KG1 (cell line): ENCODE measurements at places on chromosomes 5 and 9.
A peak's percentile ranks its signal among the peaks of the same experiment; 100 is the strongest.

GRCh38 chr5:63451188-63451587 lies 511.1 kb downstream of the HTR1A start:
- no peak for DNase-seq

- no peak for DNase-seq
Measured at GRCh38 chr5:31982621-31983020, 191.5 kb downstream of the GOLPH3 start.

DNA sequence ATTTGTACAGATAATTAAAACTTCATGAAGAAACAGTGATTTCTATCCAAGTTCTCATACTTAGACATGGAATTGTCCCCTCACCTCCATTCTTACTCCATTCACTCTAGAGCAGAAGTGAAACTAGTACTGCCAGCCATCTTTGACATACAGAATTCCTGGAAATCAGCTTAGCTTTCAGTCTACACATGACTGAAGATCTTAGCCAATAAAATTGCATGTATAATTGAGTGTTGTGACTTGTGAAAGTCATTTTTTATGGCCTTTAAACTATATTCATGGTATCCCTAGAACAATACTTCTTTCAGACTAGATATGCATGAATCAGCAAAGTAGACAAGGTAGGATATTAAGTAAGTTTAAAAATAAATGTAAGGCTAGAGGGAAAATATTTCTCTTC lies 705.2 kb upstream of the ZNF608 start:
- DNase-seq, result no peak

DNA sequence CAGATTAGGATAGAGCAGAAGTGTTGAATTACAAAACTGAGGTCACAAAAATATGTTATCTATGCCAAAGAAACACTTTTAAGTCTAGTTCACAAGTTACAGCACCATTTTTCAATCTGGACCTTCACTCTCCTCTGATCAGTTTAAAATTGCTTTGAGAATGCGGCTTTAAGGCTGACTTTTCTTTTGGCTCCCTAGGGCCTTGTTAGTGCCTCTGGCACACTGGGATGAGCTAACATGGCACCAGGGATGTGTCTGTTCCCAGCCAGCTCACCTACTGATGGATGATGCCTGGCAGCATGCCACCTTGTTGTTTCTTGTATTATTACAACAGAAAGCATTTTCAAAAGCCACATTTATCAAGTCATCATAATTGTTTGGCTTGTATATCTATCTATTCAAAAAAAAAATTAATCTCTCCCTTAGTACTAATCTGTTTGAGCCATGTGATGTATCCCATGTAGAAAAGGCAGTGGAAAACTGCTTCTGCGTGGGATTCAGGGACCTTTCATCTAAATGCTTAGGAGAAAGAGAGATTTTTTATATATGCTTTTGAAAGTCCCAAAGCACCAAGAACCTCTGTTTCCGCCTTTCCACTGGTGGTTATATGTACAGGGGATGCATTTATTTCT lies 46.6 kb downstream of the ADAMTSL1 start:
- no peak for DNase-seq

- peak; percentile 18 for DNase-seq
Measured at GRCh38 chr9:71285191-71285656, 163.8 kb upstream of the TRPM3 start.

- DNase-seq, result no peak
Measured at GRCh38 chr9:133449760-133450159, 10.0 kb upstream of the CACFD1 start.

DNA sequence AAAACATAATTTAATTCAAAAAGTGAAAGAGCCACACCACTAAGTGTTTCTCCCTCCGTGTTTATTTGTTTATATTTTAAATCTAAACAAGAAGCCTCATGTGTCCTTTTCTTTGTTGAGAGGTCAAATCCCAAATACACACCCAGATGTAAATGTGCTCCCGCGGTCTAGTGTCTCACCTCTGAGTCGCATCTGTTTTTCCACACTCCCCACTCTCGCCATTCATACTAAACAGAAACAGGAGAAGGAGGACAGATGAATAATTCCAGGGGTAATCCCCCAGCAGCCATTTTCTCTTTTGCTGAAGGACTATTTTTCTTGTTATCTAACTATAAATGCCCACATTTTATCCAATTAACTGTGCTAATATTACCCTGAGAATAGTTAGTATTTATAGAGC lies 361.6 kb upstream of the RIOK2 start:
- no peak for DNase-seq

- DNase-seq, result no peak
Measured at GRCh38 chr5:169424279-169424655, 123.3 kb upstream of the SLIT3 start.

GRCh38 chr9:97039514-97039860 lies 545 bp upstream of the CTSV start:
- no peak for DNase-seq

DNA sequence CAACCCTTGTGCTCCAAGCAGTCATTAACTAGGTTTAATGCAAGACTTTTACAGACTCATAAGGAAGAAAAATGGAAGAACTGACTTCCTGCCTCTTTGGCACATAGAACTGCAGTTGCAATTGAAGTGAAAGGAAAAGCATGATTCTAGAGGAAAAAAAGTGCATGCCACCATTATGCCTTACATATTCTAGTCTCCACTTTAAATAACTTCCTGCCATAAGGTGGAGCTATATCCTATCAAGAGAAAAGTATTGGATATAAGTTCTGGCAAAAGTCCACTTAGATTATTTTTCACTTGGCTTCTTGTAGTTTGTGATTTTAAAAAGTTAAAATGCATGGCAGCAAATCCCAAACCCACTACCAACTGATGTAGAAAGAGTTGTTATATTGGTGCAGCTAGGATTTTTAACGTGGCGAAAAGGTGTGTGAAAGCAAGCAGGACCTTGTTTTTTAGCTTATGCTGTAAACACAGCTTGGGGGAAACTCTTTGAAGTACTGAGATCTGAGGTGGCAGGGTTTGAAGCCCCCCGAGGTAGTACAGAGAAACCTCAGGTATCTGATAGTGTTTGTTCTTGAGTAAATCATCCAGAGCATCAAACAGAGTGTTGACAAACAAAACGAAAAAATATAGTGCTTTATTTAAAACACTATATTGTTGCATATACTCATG lies 117.9 kb downstream of the ANXA1 start:
- DNase-seq, result no peak

- no peak for DNase-seq
Measured at GRCh38 chr5:131545845-131546244, 89.2 kb downstream of the RAPGEF6 start.

- no peak for DNase-seq
Measured at GRCh38 chr5:124642151-124642550, 104.3 kb downstream of the ZNF608 start.

- no peak for DNase-seq
Measured at GRCh38 chr5:79256563-79256962, 20.6 kb downstream of the JMY start.

DNA sequence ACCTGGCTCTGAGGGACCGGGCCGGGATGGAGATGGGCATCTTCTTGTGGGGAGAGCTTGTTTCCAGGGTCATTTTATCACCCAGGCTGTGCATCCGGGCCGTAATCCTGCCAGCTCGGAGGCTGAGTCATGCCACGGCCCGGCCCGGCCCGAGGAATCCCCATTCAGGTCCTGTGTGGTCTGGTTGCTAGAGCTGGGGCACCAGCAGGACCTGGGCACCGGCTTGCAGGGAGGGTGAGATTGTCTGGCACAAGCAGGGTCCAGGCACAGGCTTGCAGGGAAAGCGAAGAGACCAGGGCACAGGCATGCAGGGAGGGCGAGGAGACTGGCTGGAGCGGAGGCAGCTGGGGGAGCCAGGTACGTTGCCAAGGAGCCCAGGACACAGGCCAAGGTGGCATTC lies 106.8 kb downstream of the RXRA start:
- no peak for DNase-seq

DNA sequence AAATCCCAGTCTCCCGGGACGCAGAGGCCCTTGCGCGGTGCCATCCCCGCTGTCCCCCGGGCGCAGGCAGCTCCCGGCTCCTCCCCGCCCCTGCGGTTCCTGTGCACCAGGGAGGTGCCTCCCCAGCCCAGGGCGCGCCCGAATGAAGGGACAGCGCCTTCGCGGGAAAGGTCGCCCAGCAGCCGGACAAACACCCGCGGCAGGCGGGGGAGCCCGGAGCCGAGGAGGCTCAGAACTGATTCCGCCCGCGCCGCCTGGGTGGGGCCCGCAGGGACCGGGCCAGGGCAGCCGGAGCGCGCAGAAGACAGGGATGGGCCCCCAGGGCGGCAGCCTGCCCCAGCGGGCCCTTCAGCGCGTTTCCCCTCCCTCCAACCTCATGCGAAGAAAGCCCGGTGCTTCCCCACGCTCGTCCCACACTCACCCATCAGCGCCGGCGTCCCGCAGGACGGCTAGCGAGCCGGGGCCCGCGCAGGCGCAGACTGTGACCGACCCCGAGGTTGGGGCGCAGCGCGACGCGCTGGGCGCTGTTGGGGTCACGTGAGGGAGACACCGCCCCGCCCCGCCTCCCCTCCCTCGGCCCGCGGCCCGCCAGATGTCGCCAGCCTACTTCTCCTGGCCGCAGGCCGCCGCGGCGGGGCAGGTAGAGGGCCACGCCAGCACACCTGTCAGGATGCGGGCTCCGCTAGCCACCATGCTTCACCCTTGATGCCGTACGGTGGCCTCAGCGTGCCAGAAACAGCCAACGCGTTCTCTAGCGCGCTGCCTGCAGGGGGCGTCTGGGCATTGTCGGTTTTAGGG lies at the start of gene SLC25A51:
Gene SLC25A51 (minus strand): TSS at position 481 of the 798 bp plus-strand sequence. CDS start 15,577 bp downstream, outside the sequence.
- DNase-seq, result peak; percentile 99

- no peak for DNase-seq
Measured at GRCh38 chr5:177294632-177295031, 8.9 kb downstream of the RAB24 start.

DNA sequence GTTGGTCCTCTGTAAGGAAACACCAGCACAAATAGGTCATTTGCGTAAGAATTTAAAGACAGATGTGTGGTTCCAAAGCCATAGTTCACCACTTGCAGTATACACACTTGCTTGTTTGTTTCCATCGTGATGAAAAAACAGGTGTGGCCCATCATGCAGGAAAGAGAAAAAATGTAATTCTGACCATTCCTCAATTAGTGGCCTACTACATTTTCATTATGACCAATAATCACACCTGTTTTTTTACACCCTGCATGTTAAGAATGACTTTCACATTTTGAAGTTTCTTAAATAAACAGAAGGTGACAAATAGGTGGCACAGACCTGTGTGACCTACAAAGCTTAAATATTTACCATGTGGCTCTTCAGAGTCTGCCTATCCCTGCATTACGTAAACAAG lies 2.2 kb upstream of the ICE1 start:
- DNase-seq, result no peak

DNA sequence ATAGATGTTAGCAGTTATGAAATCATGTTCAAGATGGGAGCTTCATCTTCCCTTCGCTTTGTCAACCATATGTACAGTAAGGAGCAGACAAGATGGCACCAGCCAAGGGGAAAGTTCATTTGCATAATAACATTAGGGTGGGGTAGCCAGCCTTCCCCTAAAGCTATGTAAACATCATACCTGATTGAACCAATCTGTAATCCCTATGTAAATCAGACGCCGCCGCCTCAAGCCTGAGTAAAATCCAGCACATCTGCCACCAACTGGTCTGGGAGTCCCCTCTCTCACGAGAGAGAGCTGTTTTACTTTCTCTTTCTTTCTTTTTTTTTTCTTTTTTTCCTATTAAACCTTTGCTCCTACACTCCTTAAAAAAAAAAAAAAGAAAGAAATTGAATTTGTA lies 30.8 kb upstream of the REEP2 start:
- no peak for DNase-seq

DNA sequence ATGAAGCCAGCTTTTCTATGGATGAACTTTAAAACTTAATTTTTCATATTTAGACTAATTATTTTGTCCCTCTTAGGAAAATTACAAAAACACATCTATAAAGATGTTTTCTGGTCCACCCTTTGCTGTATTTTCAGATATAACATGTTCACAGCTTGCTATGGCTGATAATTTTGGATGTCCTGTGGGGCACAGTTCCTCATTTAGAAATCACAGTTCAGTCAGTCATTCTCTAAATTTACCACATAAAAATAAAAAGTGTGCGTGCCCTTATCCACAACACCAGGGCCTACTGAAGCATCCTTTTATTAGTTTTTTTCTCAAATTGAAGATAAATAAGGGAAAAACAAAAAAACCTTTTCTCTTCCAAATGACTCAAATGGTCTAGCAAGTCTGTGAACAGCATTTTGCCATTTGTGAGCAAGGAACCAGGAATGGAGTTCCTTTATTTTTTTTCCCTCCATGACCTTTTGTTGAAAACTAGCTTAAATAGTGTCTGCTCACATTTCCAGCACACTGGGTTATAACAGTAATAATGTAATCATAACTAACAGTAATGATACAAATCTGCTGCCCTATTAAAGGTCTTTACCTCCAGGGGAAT lies 87.1 kb downstream of the CEMIP2 start:
- no peak for DNase-seq

DNA sequence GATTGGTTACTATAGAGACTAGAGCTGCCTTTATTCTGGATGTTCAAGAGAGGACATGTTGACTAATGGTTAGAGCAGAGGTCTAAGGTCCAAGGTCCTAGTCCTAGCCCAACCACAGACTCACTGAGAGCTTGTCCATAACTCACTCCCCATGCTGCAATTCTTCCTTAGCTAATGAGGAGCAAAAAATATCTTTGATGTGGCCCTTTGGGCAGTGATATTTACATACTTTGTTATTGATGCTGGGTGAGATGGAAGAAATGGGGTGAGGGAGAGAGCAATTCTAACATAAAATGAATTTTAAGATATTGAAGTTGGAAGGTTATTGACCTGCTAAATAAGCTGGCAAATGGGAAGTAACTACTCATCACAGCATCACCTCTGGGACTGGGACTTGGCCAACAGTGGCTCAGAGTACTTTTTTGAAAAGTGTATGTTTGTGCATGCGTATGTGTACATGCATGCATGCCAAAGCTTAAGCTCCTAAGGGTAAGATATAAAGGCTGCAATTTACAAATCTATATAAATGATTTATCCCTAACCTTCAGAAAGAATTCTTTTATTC lies 58.0 kb upstream of the ANKRD55 start:
- DNase-seq, result no peak

- no peak for DNase-seq
Measured at GRCh38 chr5:80759866-80760577, 105.2 kb upstream of the DHFR start.

DNA sequence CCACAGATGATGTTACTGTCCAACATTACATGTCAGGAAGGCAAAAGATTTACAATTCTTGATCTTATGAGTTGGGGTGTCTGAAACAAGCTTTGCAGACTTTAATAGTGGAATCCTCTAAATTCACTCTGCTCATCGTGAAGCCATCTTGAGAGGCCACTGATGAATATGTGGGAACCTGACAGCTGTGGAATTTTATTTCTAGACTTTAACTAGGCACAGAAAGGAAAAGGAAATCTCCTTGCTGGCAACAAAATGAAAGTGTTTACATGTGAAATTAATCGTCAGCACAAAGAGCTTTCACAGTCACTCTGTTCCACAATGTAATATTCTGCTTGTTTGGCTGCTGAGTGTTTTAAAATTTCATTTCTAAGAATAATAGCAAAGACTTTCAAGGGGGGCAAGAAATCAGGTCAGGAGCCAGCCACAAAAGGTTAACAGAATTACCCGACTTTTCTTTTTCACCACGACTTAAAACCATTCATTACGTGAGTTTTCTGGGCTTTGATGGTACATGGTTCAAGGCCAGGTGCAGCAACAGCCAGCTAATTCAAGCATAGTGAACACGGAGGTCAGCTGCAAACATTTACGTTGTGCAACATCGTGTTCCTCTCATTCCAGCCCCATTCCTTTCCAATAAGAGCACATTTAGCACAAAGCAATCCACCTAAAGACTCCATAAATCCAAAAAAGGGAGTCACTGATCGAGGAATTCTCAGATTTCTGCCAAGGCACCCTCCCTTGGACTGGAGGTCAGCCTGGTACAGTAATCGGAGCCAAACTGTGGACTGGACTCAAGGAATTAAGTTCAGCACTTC lies 14.6 kb downstream of the NREP start:
- no peak for DNase-seq

- DNase-seq, result no peak
Measured at GRCh38 chr5:72248410-72248981, 71.5 kb downstream of the MRPS27 start.
